Suppressor macrophage treated with lipopolysaccharide for 1 hour (primary cell): ENCODE measurements at places on chromosomes 12 and 14.

DNA sequence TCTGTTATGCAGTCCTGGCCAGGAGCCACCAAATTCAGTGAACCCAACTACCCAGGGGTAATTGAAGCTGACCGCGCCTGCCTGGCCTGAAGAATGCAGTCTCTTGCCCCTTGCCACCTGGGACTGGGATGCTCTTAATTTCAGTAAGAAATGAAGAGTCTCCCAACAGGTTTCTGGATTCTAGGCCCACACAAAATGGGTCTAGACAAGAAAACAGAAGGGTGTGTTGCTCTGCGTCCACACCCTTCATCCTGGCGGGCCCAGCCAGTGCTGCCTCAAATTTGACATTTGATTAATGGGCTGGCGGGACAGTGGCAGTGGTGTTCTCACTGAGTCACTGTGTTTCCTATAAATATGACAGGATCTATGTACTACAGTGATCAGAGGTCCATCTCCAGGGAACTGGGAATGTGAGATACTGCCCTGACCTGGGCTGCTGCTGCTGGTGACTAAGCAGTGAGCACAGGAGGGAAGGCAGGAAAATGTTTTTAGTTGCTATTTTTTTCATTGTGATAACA, 6.5 kb downstream of the TMEM253 start:
- DNase-seq = no peak

- no peak for DNase-seq
Measured at GRCh38 chr14:51972566-51972965, 16.8 kb upstream of the RTRAF start.

DNA sequence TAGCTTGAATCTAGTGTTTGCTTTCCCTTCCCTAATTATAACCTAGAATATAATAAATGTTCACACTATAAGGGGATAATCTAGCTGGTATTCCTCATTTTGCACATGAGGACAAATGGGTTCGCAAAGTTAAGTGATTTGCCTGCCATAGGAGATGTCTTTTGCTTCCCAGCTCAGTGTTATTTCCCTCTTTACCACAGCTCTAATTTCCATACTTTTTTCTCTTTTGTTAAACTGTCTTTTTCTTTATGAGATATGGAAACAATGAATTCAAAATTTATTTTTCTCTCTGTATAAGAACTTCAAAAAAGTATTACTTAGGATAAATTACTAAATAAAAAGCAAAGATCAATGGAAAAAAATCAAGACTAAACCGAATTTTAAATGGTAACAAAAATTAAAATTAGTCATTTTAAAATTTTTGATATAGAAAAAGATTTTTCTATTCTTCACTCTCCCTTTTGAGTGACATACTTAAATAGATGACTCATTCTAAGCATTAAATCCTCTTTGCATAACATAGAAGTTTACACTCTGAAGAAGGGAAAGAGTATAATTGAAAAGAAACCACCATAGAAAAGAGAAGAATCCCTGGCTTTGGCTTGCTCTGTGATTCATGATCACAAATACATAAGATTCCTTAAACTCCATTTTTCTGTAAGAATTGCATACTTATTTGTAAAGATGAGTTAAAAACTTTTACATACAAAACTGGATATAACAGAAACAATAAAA, 97.3 kb downstream of the INSM2 start:
- DNase-seq = peak; percentile 33

DNA sequence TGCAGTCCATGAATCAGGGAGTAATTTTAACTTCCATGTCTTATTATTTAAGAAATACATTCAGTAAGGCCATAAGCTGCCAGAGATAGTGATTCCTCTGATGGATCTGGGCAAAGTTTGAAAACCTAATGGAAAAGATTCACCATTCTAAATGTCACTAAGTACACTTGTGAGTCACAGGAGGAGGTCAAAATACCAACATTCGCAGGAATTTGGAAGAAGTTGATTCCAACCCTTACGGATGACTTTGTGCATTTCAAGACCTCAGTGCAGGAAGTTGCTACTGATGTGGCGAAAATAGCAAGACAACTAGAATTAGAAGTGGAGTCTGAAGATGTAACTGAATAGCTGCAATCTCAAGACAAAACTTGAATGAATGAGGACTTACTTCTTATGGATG, 69.8 kb downstream of the OSBPL8 start:
- DNase-seq = no peak

DNA sequence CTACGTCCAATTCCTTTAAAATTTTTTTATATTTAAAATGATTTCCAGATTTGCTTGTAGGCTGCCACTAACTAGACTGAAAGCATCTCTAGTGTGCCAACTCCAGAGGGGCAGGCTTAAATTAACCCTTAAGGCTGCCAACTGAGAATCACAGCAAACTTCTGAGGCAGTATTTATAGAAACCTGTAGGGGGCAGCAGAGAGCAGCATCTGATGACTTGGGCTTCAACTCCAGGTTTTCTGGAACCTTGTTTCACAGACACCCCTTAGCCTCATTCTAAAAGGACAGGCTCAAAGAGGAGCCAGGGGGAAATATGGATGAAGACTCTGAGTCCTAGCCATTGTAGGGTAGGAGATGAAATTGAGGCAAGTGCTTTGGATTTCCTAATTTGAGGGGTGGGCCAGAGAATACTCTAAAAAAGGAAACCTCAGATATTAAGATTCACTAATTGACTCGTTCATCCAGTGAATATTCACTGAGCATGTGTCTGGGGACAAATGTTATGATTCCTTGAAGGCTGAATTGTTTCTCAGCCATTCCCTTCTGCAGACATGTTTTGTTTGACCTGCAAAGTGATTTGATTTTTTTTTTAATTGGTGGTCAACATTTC, 63.3 kb upstream of the HSPB8 start:
- DNase-seq = peak; percentile 54

DNA sequence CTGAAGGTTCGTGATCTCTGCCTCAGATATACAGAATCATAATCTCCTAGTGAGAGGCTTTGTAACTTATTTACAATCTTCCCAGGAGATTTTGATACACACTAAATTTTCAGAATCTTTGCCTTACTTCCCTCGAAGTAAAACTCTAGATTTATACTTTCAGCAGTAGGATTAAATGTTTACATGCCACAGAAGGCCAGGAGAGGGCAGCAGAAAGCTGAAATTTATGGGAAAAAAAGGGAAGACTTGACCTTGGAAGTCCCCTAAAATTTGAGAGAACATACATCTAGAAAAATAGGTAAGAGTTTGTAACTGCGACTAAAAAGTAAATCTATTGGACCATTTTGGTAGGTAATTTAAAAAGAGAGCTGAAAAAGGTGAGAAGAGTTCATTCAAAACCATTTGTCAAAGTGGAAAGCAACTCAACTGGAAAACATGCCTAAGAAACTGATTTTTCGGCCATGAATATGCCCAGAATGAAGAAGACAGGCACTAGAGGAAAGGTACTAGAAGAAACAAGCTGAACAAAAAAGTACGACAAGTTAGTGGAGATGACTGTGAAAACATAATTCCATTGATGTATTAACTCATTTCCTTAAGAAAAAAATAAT, 242.0 kb upstream of the MDGA2 start:
- DNase-seq = peak; percentile 62

DNA sequence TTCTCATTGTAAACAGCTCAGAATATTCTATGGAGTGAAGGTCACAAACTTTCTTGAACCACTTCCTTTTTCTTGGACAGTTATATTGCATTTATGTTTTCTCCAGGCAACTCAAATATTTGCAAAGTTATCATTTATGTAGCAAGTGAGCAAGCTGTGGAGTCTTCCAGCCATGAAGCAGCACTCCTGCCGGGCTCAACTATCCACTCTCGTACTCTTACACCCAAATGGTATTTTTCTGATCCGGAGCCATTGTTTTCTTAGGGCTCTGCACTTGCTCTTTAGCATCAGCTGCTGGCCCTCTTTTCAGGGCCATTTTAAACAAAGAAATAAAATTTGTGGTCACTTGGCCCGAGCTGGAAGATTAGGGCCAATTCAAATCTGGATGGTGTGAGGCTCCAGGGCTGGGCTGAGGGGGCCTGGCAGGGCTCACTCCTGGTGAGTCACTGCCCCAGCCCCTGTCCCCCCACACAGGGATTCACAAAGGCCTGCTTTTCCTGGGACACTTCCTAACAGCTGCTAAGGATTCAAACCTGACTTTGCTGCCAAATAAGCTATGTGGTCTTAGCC, 19.7 kb downstream of the SYNE3 start:
- peak; percentile 56 for DNase-seq

DNA sequence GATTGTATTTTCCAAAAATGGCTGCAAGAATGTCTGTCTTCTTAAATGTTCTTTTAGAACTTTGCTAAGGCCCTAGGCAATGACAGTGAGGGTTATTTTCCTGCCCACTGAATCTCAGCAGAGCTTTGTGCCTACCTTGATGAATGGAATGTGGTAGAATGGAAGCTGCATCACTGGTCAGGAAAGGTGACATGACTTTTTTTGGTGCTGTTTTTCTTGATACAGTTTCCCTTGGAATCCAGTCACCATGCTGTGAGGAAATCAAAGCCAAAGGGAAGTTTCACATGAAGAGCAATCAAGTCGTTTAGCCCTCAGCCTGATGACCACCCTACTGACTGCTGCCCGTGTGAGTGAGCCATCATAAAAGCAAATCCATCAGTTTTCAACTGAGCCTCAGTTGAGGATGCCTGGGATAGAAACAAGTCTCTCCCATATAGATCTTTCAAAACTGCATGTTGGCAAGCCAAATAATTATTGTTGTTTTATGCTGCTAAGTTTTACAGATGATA, 886.0 kb upstream of the FBXO33 start:
- DNase-seq = no peak

GRCh38 chr12:83168751-83169150, 482.0 kb downstream of the TMTC2 start:
- DNase-seq = no peak

DNA sequence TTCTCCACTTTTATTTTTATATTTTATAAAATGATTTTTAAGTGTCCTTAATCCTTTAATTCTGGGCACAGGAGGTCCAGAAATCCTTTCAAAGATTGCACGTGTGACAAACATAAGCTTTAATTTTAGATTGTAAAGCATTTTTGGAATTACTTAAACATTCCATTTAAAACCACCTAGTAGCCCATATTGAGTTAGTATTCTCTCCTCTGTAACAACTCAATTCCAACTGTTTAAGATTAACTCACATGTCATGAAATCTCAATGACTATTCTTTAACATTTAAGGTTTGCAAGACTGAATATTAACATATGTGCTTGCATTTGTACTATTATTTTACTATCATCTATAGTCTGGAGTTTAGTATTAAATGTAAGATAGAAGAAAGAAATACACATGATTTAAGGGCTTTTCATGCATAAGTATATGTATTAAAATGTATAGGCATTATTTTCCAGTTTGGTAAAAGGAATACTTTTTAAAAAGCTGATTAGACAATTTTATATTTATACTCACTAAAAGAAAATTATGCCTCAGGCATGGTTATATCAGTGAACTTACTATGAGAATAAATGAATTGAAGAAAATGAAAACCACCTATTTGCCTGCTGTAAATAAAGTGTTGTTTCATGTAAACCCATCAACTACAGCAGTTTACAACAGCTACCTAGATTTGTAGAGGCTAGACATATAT, 776.9 kb downstream of the SLC6A15 start:
- no peak for DNase-seq

GRCh38 chr12:63978519-63978918, 134.0 kb downstream of the SRGAP1 start:
- DNase-seq = no peak

GRCh38 chr12:122238861-122239260, 13.0 kb upstream of the DIABLO start:
- DNase-seq = no peak

DNA sequence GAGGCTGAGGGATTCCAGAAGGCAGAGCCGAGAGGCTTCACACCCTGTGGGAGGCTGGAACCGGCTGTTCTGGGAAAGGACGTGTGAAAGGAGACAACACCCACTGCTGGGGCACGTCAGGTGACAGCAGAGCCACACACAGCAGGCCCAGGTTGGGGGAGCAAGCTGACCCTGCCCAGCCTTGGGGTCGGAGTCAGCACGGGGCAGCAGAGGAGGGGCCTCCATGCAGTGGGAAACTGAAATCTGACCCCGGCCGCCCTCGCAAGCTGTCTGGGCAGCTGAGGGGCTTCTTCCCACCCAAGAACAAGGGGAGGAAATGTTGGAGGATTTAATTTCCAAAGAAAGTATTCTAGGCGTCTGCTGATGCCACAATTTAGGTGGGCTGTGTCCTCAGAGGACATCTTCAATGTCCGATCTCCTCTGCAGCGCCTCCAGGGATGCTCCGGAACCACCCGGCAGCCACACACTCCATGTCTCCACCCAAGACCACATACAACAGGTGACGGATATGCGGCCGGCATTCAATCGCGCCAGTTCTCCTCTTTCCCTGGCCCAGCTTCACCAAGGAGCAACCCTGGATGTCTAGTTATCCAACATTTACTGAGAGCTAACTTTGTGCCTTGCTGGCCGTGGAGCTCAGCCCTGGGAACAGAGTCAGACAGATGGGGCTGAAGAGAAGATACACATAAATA, 30.7 kb downstream of the SNRNP35 start:
- DNase-seq = no peak

DNA sequence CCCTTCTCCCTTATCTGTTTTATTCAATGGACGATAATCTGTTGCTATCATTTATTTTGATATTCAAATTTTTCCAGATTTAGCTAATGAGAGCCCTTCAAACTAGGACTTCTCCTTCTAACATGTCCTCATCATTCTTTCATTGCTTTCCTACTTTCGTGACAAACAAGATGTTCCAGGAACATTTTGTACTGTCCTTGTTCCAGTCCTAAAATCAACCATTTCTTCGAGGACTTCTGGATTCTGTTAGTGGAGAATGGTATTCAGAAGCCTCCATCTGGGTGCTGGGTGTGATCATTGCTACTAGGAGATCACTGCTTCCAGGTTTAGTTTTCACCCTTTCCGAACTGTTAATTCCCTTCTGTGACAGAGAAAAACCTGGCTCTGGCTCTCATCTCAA, 29.5 kb upstream of the FBXO34 start:
- DNase-seq = no peak

- no peak for DNase-seq
Measured at GRCh38 chr14:95231966-95232633, 74.8 kb upstream of the DICER1 start.
